ENCODE measurements at places on chromosomes 1 and 21.

DNA sequence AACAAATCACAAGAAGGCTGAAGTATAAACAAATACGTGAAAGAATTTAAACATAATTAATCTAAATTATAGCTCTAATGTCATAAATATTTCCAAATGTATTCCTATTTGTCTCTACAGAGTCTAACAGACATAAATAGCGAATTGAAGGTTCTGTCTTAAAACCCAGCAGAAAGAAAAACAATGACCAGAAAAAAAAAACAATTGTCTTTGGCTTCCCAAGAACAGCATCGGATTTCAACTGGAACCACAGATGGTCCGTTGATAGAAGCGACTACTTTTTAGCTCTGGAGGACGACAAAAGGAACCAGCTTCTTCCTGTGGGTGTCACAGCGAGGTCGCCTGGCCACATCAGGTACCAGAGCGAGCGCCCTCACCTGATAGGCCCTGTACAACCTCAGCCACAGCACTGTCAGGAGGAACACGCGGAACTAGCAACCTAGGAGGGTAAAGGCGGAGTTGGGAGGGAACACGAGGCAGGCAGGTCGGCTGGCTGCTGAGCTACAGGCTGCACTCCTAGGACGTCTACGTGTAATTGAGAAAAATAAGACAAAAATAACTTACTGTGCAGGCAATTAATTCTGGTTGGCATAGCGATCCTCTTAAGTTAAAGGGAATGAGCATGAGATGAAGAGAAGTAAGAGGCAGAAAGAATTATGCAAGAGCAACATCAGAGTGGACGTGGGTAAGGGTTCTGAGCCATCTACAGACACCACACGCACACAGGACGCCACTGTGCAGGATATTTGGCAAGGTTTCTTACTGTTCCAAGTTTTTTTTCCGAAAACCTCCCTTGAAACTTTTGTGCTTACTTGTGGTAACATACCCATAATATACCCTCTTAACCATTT is 16.7 kb upstream of the PRDM15 start:
- DNase-seq, result no peak

GRCh38 chr1:3417082-3417739 is 37.3 kb upstream of the ARHGEF16 start:
- DNase-seq, result no peak

DNA sequence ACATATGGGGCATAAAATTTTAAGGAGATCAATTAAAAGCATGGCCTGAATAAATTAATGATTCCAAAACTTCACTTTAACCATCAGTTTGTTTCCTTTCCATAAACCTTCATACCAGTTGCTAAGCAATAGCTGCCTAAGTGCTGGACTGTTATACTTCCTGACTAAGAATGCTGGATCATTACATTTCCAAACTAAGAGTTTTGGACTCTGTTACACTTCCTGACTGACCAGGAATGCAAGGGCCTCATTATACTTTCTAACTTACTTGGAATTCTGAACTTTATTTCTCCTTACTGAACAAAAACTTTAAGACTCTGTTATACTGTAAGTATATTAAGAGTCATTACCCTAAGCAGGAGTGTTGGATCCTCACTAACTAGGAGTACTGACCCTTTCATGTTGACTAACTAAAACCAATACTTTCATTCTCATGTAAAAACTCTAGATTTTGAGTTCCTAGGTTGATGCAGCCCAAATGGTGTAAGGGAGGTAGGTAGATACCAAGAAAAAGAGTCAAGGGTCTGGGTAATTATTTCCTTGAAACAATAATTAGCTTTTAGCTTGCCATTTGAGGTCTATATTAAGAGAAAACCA is 118.2 kb downstream of the FAF1 start:
- DNase-seq, result no peak

GRCh38 chr1:206447422-206447765 is 22.9 kb upstream of the IKBKE start:
- no peak for DNase-seq

DNA sequence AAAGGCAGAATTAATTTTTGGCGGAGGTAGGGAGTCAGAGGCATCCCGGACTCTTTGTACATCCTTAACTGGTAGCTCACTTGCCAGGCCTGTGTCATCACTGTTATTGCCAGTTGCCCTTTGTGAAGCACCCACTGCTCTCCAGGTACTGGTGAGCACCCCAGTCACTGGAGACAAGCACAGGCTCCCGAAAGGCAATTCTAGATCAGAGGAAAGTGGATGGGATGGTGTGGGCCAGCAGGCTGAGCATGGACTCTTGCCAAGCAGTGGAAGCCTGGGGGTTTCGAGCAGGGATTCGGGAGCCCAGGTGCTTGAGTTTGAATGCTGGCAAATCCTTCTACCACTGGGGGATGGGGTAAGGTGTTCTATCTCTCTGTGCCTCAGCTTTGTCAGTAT is 551.1 kb downstream of the MATN1 start:
- no peak for DNase-seq

GRCh38 chr1:197632651-197633050 is 142.6 kb downstream of the DENND1B start:
- DNase-seq, result no peak

DNA sequence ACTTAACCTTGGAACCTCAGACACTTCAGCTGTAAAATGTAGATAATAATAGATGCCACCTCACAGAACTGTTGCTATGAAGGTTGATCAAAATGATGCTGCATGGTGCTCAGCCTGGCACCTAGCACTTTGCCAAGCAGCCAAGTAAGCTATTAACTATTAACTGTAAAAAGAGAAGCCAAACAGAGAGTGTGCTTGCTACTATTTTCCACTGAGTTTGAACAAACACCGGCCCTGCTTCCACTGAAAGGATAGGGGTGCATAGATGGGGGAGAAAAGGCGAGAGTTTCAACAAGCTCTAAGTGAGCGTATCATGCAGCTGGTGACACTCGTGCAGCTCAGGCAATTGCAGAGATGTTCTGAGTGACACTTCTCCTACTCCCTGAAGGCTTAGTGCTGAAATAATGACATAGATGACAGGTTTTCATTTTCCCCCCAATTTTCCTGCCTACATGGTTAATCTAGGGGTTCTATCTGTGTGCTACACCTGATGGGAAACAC is 78.2 kb downstream of the GPR88 start:
- DNase-seq, result no peak

DNA sequence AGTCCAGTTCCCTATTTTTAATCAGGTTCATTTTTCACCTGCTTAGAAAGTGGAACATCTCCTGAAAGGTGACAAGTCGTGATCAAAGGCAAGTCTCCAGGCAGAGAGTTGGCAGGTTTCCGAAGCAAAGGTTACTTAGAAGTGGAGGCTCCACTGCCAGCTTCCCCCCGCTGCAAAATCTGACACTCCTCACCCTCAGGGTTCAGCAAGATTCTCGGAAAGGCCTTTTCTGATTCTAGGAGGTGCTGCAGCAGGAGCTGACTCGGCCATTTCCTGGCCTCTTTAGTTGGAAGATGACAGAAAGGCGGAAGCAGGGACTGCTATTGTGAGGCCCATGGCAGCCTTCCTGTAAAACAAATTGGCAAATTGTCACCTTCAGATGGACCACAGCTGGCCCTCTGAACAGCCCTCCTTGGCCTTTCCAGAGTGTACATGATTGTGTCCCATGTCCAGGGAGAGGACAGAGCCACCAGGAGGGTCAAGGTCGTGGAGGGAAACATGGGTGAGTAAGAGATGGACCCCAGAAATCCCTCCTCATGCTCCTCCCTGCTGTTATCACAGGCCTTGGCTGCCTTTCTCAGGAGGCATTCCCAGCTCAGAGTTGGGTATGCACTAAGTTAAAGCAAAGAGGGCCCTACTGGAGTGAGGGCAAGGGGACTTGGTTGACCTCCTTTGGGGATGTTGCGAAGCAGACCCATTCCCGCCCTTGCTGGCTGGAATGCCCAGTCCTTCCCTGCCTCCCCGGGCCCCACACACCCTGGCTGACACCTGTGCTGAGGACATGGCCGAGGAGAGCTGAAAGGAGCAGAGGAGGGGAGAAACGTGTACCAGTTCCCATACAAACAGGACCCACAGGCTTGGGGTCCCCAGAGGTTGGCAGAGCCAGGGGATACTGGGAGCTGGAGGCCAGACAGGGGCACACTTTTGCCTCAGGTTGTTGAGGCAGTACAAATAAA is 115.5 kb upstream of the IRF2BP2 start:
- no peak for DNase-seq

DNA sequence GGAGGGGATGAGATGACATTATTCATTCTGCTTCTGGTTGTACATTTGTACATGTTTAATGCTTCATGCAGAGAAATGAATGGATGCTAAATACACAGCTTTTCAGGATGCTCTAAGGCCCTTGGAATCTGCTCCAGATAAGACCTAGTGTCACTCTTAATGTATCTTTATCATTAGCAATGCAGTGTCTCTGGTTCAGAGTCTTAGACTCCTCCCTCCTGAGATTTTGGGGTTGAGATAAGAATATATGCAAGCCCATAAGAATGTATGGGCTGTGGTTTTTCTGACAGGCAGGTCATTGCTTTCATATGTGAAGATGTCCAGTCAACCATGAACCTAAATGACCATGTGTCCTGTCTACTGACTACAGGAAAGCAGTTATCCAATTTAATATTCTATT is 415.5 kb downstream of the RPS6KC1 start:
- DNase-seq, result no peak

All from posterior cingulate gyrus (tissue), 11 donors.